IMR-90 (cell line): ENCODE measurements at places on chromosomes 2 and 18.
A peak's percentile ranks its signal among the peaks of the same experiment; 100 is the strongest.

DNA sequence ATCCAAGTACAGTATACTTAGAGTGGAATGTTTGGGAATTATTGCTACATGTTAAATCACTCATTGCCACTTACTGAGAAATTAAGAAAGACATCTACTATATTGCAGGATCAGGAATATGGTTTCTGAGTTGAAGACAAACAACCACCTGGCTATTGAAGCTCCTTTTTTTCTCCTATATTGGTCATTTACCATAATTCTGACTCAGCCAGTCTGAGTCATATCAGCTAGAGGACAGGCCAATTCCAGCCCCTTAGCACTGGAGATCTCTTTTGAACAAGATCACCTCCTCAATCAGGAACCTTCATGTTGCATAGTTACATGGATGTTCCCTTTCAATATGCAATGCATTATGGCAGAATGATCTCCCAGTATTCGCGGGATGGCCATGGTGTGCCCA is 42.7 kb upstream of the CDH19 start:
- no peak overlapping the region for H3K4me3 ChIP-seq
- no peak for DNase-seq
- H3K27me3 ChIP-seq, result no peaks in the 10 kb centered on the region
- H3K27ac ChIP-seq, result no peak overlapping the region

DNA sequence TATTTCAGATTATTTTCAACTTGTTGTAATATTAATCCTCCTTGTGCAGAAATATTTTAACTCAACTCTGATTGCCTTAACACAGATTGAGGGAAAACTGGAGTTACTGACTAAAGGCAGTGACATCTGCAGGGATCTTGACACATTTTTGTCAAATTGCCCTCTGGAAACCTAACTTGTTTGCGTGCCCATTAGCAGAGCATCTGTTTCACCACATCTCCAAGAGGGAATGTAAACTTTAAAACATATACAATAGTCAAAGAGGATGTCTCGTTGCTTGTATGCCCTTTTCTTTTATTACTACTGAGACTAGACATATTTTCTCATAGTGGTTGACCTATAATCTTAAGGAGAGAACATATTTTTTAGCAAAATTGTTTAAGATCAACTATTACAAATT is 14.2 kb downstream of the INPP1 start:
- peak; percentile 53 for DNase-seq
- H3K4me1 ChIP-seq, result peaks cover 14% of the 10 kb centered on the region
- H3K27me3 ChIP-seq, result no peaks in the 10 kb centered on the region
- no peak overlapping the region for H3K4me3 ChIP-seq

- H3K27me3 ChIP-seq, result no peaks in the 10 kb centered on the region
- H3K36me3 ChIP-seq, result no peaks in the 10 kb centered on the region
- H3K4me3 ChIP-seq, result peak overlapping the region; percentile 27
- peaks cover 7% of the 10 kb centered on the region for H3K4me1 ChIP-seq
- peak overlapping the region; percentile 37; the same call in 1 of the 2 replicates for H3K27ac ChIP-seq
Measured at GRCh38 chr2:40511661-40512213, 59.8 kb upstream of the SLC8A1 start.

DNA sequence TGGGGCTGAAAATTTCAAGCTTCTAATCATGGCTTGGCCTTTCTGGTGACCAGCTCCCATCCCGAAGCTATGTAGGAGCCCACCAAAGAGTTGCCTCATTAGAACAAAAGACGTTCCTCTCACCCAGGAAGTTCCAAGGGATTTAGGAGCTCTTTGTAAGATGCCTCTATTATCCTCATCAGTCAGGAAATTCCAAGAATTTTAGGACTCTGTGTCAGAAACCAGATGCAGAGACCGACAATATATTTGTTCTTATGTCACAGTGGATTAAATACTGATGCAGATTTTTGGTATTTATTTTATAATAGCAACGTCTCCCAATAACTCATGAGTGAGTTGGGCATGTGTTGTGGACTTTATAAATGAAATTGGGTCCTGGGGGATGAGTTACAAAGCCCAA is 91.8 kb upstream of the SKOR2 start:
- no peaks in the 10 kb centered on the region for H3K4me1 ChIP-seq
- no peak for DNase-seq
- H3K27ac ChIP-seq, result no peak overlapping the region
- no peaks in the 10 kb centered on the region for H3K36me3 ChIP-seq

- no peaks in the 10 kb centered on the region for H3K36me3 ChIP-seq
- no peak overlapping the region for H3K27ac ChIP-seq
- DNase-seq, result no peak
Measured at GRCh38 chr2:116953-117352, 70.6 kb upstream of the FAM110C start.

DNA sequence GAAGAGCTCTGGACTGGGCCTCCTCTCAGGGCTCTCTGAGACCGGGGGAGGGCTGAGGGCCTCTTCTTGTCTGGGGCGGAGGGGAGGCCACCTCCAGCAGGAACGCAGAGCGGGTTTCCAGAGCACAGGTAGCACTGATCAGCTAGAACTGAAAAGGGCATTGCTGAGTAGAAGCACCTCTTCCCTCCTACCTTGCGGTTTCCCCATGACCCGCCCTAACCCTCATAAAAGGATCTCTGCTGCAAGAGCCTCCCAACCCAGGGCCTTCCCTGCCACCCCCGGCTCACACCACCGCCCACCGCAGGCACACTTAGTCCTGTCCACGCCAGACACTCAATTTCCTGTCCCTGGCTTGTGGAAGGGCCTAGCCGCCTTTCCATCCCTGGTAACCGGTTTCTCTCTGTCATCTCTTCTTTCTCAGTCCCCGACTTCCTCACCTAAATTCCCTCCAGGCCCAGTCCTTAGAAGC is 966 bp downstream of the ADCY3 start:
- peaks cover 14% of the 10 kb centered on the region; the same call in 1 of the 2 replicates for H3K36me3 ChIP-seq
- peak; percentile 12 for DNase-seq
